ENCODE measurements at places on chromosomes 7 and 10.

DNA sequence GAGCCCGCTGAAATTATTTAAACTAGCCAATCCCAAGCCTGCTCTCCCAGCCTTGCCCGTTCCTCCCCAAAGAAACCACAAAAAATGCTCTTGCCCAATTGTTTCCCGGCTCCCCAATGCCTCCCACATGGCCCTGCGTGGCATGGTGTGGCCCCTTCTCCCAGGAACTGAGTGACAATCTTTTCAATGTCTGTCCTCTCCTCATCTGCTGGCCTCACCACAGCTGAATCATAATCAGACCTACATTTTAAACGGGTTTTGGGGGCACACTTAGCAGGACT, 201.5 kb downstream of the PRPF18 start:
- no peak for DNase-seq

GRCh38 chr7:133562621-133563020, 309.7 kb downstream of the EXOC4 start:
- DNase-seq, result no peak

- DNase-seq, result no peak
Observed at GRCh38 chr7:158759245-158759614, 54.6 kb upstream of the NCAPG2 start.

- DNase-seq, result no peak
Observed at GRCh38 chr7:18771834-18772566, 276.5 kb downstream of the HDAC9 start.

GRCh38 chr10:5890452-5890915, 441 bp downstream of the FBH1 start:
- peak; percentile 9 for DNase-seq

DNA sequence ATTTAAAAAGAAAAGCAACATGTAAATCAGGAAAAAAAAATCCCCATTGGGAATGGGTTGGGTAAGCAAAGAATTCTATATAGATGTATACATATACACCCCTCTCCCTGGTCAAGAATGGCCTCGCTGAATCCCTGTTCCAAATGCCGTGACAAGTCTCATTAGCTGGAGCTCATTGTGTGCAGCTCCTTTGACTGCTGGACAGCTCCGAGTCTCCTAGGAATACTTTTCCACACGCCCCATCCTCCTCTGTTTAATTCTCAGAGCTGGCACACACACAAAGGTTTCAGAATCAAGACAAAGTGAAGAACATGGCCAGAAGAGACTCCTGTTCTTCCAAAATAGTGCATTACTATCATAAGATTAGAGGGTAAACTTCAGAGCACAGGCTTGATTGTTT, 130.9 kb upstream of the MKLN1 start:
- no peak for DNase-seq

Data from CD4-positive, alpha-beta T cell treated with Interleukin-1 beta for 1 hour (primary cell).